ENCODE measurements at places on chromosomes 13 and 19. TPM values are rescaled to one million over a fixed set of nuclear protein-coding genes. Genes with fewer than 3 reads are reported as not detected.

Gene SIGLEC5
- 1.4 TPM for total RNA-seq

Gene KCNN4
- total RNA-seq, result 2.8 TPM

GRCh38 chr19:45809643-45810159 is 5.4 kb downstream of the RSPH6A start:
- no peaks in the 10 kb centered on the region for H3K36me3 ChIP-seq
- H3K4me1 ChIP-seq, result peaks cover 11% of the 10 kb centered on the region

GRCh38 chr13:35630551-35631275 is 154.2 kb upstream of the MAB21L1 start:
- no peak for DNase-seq
- no peak overlapping the region for H3K4me3 ChIP-seq
- no peak overlapping the region for H3K27ac ChIP-seq
- no peaks in the 10 kb centered on the region for H3K4me1 ChIP-seq

Measured in thoracic aorta (tissue), 2 donors.